ENCODE measurements at places on chromosomes 3 and 15. TPM values are rescaled to one million over a fixed set of nuclear protein-coding genes. Genes with fewer than 3 reads are reported as not detected.

FOXB1 gene
- not detected for total RNA-seq

KLHL40 gene
- not detected for total RNA-seq

MCTP2 gene
- total RNA-seq: 4.9 TPM

GXYLT2 gene
- 10.2 TPM for total RNA-seq

A4GNT gene
- not detected for total RNA-seq

LIPH gene
- total RNA-seq: 3.8 TPM

NRROS gene
- total RNA-seq: 7.9 TPM

CSTA gene
- 27.1 TPM for total RNA-seq

TRIM42 gene
- total RNA-seq: not detected

GABRR3 gene
- total RNA-seq: not detected

SLC35G2 gene
- 20.7 TPM for total RNA-seq

ZNF502 gene
- 4.2 TPM for total RNA-seq

GP5 gene
- total RNA-seq: not detected

NEK4 gene
- total RNA-seq: 9.0 TPM

GPR87 gene
- not detected for total RNA-seq

GOLGA6A gene
- not detected for total RNA-seq

STRIT1 gene
- not detected for total RNA-seq

VILL gene
- 3.4 TPM for total RNA-seq

SLC22A14 gene
- not detected for total RNA-seq

NOX5 gene
- total RNA-seq: 0.34 TPM

ROPN1 gene
- total RNA-seq: not detected

GOLGA8J gene
- total RNA-seq: 3.8 TPM

PLAAT1 gene
- total RNA-seq: 1.8 TPM

ARPP21 gene
- total RNA-seq: not detected

CCDC191 gene
- 4.4 TPM for total RNA-seq

PRTG gene
- 2.7 TPM for total RNA-seq

C2CD4B gene
- 1.1 TPM for total RNA-seq

ILDR1 gene
- total RNA-seq: not detected

PLOD2 gene
- total RNA-seq: 144 TPM

STAC gene
- total RNA-seq: 3.1 TPM

LSAMP gene
- total RNA-seq: 0.44 TPM

BUB1B gene
- not detected for total RNA-seq

FBXO40 gene
- not detected for total RNA-seq

PROK2 gene
- total RNA-seq: not detected

EPHA3 gene
- total RNA-seq: 7.2 TPM

MTHFS gene
- 41.0 TPM for total RNA-seq

FBXW12 gene
- not detected for total RNA-seq

GALK2 gene
- total RNA-seq: 14.7 TPM

PPM1L gene
- 41.1 TPM for total RNA-seq

KIF23 gene
- 0.75 TPM for total RNA-seq

BFSP2 gene
- not detected for total RNA-seq

ATP2B2 gene
- 0.44 TPM for total RNA-seq

LOXL1 gene
- total RNA-seq: 4.2 TPM
